ENCODE measurements at places on chromosomes 4 and X.

DNA sequence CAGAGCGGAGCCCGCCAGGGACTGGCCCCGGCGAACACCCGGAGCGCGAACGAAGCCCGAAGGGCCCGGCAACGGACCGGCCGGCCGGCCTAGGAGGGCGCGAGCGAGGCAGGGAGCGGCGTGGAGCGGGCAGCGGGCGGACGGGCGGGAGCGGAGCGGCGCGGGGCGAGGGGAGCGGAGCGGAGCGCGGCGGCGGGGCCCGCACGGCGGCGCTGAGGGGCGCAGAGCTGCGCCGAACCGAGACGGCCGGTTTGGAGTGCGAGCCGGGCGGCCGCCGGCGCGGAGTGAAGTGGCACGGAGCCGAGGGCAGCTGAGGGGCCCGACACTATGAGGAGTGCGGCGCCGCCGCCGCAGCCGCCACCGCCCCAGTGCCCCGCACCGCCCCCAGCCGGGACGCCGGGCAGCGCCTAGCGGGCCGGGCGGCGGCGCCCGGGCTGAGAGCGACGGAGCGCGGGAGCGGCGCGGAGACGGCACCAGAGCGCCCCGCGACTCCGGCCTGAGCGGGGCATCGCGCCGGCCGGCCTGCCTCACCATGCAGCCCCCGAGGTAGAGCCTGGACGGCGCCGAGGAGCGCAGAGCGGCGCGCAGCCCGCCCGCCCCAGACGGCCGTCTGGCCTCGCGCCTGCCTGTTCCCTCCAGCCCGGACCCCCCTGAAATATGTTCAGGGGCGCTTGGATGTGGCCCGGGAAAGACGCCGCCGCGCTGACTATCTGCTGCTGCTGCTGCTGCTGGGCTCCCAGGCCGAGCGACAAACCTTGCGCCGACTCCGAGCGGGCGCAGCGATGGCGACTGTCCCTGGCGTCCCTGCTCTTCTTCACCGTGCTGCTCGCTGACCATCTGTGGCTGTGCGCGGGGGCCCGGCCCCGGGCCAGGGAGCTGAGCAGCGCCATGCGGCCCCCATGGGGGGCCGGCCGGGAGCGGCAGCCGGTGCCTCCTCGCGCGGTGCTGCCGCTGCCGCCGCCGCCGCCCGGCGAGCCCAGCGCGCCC lies 793 bp downstream of the NALF2 start:
- DNase-seq: no peak

GRCh38 chr4:103052779-103053178 lies 23.8 kb downstream of the SLC9B2 start:
- DNase-seq: no peak

DNA sequence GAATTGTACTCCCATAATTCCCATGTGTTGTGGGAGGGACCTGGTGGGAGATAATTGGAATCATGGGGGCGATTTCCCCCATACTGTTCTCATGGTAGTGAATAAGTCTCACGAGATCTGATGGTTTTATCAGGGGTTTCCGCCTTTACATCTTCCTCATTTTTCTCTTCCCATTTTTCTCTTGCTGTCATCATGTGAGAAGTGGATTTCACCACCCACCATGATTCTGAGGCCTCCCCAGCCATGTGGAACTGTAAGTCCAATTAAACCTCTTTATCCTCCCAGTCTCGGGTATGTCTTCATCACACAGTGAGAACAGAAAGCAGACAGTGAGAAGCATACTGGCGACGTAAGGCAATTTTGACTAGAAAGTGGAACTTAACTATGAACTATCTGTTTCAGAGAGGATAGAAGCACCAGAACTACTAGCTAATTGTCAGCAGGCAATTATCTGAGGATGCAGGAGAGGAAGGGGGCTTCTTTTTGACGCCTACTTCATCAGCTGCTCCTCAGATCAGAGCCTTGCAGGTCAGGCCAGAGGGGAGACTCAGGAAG lies 8.5 kb upstream of the GPR50 start:
- DNase-seq: no peak

GRCh38 chr4:113708250-113708649 lies 53.3 kb downstream of the CAMK2D start:
- DNase-seq: no peak

DNA sequence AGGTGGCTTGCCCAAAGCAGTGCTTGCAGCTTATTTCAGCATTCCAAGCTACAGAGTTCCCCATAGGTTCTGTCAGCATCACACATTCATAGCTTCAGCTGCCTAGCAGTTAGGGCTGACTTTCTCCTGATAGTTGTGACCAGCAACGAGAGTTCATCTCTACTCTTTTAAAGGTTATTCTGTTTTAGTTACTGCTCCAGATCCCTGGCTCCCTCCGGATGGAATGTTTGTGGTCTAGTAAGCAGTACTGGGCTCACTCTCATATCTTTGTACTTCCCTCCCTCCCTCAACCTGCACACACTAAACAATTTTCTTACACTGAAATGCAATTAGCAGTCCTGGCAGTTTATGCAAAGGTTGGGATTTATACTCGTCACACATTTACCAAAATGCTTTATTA lies 43.9 kb downstream of the PTTG2 start:
- DNase-seq: no peak

- no peak for DNase-seq
Measured at GRCh38 chr4:172152284-172152683, 339.1 kb downstream of the GALNTL6 start.

- no peak for DNase-seq
Measured at GRCh38 chr4:119746951-119747350, 118.3 kb upstream of the PDE5A start.
